ENCODE measurements at places on chromosomes 4 and X.

DNA sequence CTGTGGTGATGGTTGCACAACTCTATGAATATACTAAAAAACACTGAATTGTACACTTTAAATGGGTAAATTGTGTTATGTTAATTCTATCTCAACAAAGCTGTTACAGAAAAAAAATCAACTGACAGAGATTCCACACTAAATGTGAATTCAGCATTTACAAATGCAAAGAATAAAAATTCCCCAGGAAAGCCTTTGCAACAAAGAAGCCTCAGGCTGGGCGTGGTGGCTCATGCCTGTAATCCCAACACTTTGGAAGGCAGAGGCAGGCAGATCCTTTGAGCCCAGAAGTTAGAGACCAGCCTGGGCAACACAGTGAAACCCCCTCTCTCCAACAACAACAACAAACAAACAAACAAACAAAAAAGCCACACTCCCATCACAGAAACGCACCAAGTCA, 8.9 kb downstream of the BCLAF3 start:
- DNase-seq: no peak

DNA sequence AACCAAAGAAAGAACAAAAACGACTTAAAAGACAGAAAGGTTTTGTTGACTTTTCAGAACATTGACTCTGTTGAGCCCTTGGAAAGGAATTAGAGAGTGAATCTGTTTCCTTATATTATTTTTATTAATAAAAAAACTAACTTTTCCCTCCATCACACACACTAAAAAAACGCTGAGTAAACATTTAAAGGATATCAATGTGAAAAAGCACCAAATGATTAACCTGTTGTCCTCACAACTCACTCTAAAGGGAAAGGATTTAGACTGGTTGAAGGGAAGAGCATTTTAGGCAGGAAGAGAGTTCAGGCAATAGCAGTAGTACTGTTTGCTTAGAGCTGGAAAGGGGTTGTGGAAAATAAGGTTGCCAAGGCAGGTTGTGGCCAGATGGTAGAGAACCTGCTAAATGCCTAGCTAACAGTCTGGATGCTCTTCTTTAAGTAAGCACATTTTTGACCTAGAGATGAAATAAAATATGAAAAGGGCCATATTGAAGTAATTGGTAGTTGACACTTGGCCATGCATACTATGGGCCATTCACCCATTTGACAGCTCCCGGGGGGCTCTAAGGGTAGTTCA, 98.0 kb upstream of the NDP start:
- no peak for DNase-seq

DNA sequence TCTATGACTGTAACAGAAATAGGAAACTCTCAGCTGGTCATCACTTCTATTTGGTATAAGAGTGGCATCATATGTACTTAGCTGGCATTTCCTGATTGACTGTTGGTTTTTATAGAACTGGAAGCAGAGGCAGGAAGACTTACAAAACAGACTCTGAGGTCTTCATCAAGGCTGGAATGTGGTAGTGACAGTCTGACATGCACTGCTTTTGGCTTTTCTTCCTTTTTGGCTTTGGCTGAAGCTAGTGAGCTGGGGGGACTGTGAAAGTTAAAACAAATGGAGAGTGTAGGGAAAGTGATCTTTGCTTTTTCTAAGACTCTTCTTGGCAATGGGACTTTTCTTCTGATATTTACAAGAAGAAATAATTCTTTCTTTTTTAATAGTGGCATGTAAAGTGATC, 121.1 kb upstream of the SLC4A4 start:
- no peak for DNase-seq

- DNase-seq: no peak
These were observed 38.2 kb upstream of the MAMLD1 start for GRCh38 chrX:150324919-150325318.

DNA sequence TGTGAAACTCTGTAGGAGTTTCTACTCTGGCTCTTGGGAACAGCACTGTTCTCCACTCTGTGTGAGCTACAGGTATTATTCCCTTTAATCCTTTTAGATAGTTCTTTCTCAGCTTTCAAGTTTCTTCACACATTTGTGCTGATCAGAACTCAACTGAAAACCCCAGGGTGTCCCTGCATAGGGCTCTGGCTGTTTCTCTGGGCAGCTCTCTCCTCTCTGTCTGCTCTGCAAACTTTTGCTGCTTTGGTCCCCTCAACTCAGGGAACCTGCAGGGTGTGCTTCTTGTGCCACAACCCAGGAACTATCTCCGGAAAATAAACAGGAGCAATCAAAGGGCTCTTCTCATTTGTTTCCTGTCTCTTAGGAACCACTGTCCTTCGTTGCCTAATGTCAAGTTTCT, 196.6 kb upstream of the GABRA2 start:
- no peak for DNase-seq

DNA sequence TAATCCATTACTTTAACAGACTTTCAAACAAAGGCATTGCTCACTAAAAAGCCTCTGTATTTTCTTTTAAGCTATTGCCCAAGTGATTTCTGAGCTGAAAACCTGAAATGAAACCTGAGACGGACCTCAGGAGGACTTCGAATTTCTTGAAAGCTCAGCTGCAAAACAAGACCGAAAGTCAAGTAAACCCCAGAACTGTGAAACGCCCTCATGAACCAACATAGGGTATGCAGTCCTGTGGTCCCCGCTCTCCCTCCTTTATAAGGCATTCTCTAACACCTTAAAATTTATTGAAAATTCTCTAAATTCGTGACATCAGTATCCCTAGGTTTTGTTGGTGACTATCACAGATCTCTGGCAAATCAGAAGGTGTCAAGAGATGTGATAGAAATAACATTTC, 91.8 kb downstream of the SHISA3 start:
- no peak for DNase-seq

- DNase-seq: no peak
These were observed 500.1 kb downstream of the STPG2 start for GRCh38 chr4:97643179-97643578.

- DNase-seq: no peak
These were observed 9.8 kb upstream of the HMGB2 start for GRCh38 chr4:173343832-173344397.

DNA sequence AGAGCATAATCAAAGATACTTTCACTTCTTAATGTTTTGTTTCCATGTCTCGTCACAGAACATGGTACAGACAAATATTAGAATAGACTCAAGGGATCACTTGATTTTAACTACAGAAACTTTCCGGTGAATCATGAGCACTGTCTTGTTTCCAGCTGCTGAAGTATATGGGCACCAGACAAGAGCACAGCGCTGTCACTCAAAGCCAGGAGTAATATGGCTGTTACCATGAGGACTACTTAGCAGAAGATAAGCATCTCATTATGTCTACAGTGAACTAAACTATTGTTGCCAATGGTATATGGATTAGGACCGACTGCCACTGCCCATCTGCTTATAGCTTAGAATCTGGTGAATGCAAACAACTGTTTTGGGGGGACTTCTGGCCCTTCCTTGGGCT, 34.3 kb downstream of the MECP2 start:
- DNase-seq: no peak

GRCh38 chr4:52317361-52317879, 266.3 kb downstream of the SPATA18 start:
- DNase-seq: no peak

- no peak for DNase-seq
These were observed 135.5 kb downstream of the TMEM47 start for GRCh38 chrX:34521563-34521962.

- no peak for DNase-seq
These were observed 288.6 kb downstream of the NAF1 start for GRCh38 chr4:162878096-162878495.

GRCh38 chrX:154516656-154517100, 646 bp upstream of the FAM3A start:
- no peak for DNase-seq

Data from CD4-positive, alpha-beta T cell (primary cell).